ENCODE measurements at places on chromosomes 2 and 18. TPM values are rescaled to one million over a fixed set of nuclear protein-coding genes. Genes with fewer than 3 reads are reported as not detected.

DNA sequence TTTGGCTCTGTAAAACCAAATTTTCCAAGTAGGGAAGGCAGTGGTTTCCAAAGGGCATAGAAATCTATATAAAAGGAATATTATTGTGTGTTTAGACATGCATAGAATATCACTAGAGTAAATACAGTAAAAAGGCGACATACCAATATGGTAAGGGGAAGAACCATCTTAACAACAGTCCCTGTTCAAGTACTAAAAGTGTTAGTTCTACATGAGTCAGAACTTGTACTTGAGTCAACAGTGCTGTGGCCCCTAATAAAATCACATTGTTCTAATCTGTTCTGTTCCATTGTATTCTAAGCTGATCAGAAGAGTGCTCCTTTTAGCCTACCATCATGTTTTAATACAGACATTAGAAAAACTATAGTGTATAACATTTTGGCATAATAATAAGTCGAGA, 36.1 kb upstream of the TNFRSF11A start:
- DNase-seq: no peak

GRCh38 chr2:32495139-32495538, 132.7 kb upstream of the TTC27 start:
- DNase-seq: no peak

DNA sequence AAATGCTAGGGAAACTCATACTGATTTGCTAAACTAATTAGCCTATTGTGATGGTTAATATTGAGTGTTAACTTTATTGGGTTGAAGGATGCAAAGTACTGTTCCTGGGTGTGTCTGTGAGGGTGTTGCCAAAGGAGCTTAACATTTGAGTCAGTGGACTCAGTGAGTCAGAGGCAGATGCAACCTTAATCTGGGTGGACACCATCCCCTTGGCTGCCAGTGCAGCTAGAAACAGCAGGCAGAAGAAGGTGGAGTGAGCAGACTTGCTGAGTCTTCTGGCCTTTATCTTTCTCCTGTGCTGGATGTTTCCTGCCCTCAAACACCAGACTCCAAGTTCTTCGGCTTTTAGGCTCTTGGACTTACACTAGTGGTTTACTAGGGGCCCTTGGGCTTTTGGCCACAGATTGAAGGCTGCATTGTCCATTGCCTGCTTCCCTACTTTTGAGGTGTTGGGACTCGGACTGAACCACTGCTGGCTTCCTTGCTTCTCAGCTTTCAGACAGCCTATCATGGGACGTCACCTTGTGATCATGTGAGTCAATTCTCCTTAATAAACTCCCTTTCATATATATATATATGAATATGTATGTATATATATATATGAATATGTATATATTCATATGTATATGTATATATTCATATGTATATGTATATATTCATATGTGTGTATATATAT, 69.7 kb downstream of the RPRM start:
- DNase-seq: no peak

The SGPP2 gene
- total RNA-seq: 19.0 TPM

- DNase-seq: no peak
Observed at GRCh38 chr2:133841900-133842299, 273.6 kb upstream of the NCKAP5 start.

- DNase-seq: no peak
Observed at GRCh38 chr2:187316040-187316439, 132.0 kb downstream of the CALCRL start.

The CROCC2 gene
- total RNA-seq: not detected

DNA sequence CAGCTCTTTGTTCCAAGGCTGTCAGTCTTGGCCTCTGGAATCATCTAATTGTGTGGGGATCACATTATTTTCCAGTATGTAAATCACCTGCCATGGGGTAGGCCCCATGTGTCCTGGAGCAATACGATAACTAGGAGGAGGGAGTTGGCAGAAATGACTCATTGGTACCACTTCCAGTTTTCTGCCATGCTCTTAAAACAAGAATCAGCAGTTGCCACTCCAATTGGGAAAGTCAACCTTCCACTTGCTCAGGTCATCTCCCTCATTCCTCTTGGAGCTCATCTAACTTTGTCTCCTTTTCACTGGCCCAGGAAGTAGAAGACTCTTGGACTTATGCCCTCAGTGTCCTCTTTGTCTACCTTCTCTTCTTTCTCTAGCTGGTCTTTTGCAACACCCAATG, 487.0 kb downstream of the SLC4A3 start:
- DNase-seq: no peak

The SAG gene
- total RNA-seq: not detected

The ITPRIPL1 gene
- 1.4 TPM for total RNA-seq

The CCDC68 gene
- 3.9 TPM for total RNA-seq

- DNase-seq: no peak
Observed at GRCh38 chr2:37568565-37568964, 102.9 kb downstream of the CDC42EP3 start.

DNA sequence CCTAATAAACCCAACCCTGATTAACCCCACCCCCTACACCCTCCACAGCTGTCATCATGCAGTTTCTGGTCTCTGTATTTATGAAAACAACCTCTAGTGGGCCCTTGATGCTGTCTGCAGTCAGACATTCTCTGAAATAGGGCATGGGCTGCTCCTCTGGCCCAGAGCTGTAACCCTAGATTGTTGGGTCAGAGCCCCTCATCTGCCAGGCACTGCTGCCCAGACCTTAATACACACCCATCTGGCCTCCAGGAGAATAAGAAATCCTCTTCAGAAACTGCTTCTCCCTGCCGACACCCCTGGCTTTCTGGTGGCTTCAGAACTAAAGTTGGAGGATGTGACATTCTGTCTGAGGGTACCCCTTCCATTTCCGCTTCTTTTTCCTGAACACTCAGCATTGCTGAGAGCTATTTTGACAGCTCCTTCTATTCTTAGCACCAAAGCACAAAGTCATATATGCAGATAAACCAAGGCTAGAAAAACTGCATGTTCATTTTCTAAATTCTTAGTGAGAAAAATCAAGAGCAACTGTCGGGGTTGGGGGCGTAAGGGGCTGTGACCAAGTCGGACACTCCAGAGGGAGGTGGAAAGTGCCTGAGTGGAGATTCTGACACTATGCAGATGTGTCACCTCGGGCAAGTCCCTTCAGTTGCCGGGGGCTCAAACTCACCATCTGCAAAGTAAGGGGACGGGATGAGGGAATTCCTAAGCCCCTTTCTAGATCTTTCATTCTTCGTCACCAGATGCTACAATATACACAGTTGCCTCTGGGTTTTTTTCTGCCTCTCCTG, 28.7 kb downstream of the SRSF7 start:
- DNase-seq: no peak

The MERTK gene
- total RNA-seq: 6.6 TPM

GRCh38 chr2:33316328-33316727, 160.1 kb upstream of the RASGRP3 start:
- DNase-seq: no peak

GRCh38 chr2:186437719-186438118, 48.3 kb upstream of the ZC3H15 start:
- DNase-seq: no peak

DNA sequence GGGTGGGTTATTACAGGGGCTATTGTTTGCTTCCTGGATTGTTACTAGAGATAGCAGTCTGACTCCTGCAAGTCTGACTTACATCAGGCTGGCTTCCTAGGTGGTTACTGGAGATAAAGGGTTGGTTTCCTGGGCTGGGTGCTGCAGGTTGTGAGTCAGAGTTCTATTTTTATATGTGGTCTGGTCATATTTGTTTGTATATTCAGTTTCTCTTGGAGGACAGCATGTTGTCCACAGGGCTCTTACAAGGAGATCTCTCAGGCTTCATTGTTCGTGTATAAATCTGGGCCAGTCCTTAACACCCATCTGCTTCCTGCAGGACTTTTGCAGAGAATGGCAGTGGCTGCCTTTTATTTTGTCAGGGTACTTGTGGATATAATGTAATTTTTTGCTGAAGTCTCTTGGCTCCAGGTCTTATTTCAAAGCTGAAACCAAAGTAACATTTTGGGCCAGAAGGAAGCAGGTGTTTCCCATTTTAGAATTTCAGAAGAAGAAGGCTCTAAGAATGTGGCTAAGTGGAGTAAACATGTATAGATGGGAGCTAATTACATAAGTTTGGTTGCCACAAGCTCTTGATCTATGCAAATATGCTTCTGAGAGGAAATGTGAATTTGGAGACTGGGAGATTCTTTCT, 65.9 kb upstream of the SLC16A14 start:
- DNase-seq: no peak

The MARCHF4 gene
- total RNA-seq: 0.08 TPM

- no peak for DNase-seq
Observed at GRCh38 chr2:194556629-194557028, 1100.4 kb upstream of the SLC39A10 start.

GRCh38 chr18:48412339-48412929, 3.3 kb upstream of the ZBTB7C start:
- no peak for DNase-seq

GRCh38 chr2:63225964-63226686, 175.5 kb downstream of the OTX1 start:
- no peak for DNase-seq

The SERPINB13 gene
- not detected for total RNA-seq

DNA sequence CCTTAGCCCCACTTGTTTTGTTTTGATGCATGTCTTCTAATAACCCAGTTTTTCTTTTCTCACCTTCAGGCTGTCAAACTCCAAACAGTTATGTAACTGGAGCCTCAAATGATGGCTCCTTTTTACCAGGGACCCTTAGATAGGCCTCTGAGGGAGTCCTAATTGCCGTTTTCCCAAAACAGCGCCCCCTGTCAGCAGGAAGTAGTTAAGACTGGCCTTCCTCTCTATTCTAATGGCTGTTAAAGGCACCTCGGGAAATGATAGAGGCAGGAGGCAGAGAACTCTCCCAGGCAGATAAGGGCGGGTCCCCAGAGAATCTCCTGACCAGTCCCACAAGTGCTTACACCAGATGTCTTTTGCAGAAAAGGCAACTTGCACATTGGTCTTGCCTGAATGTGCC, 123.2 kb downstream of the KCNS3 start:
- DNase-seq: no peak

The AGPS gene
- total RNA-seq: 32.3 TPM

The PSMA8 gene
- total RNA-seq: 0.14 TPM

Data from Right ventricle myocardium inferior (tissue), 1 donor.